ENCODE measurements at places on chromosomes 1 and 21.
A peak's percentile ranks its signal among the peaks of the same experiment; 100 is the strongest.

DNA sequence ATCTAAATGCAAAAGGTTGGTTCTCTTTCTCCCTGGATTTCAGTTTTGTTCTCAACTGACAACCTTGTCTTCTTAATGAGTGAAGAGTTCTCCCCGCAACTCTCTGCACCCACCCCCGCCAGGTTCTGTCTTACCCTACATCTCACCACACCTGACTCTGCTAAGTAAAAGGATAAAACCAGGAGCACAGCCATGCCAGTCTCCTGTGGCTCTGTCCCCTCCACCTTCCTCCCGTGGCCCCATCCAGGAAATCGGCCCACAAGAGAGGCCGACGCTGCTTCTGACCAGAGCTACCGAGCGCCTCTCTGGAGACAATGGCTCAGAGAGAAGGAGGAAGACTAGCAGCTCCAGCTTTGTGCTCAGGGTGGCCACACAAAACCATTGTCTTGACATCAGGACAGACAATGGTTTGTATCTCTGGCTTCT, 72.2 kb downstream of the PLEKHA6 start:
- no peak for DNase-seq

DNA sequence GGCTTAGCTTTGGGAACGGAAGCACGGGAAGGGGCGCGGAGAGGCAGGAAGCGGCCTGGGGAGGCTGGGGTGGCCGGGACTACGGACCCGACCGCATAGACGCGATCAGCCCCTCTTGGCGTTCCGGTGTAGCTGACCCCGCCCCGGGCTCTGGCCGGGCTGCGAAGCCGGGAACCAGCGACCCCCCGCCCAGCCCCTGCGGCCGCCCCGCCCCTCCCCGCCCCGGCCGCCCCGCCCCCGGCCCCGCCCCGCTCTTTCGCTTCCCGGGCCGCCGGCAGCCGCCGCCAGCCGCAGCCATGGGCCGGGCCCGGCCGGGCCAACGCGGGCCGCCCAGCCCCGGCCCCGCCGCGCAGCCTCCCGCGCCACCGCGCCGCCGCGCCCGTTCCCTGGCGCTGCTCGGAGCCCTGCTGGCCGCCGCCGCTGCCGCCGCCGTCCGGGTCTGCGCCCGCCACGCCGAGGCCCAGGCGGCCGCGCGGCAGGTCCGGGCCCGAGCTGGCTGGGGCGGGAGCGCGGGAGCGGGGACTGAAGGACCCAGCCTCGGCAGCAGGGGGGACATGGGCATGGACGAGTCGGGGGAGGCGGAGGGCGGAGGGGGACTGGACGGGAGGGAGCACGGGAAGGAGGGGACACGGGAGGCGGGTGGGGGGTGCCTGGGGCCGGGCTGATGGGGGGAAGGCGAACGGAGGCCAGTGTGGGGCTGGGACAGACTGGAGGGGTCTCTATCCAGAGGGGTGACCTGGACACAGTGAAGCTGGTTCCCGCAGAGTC, at the start of gene SELENON:
TSS of gene SELENON (plus strand) at position 259 of the 768 bp plus-strand sequence. CDS start at position 297, 38 bp downstream.
- peak; percentile 47 for DNase-seq

DNA sequence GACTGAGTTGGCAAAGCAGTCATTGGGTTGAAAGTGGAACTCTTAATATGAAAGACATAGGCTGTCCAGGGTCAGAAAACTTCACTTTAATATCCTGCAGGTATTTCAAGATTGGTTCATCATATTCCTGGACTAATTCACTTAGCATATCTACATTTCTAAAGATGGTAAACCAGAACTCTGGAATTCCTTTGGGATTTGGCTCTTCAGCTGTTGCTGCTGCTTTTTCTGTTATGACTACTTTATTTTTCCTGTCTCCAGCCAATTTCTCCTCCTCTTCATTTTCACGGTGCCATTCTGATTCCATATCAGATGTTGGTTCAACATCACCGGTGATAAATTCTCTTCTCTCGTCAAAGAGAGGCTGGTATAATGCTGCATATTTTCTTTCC, 37.4 kb downstream of the CD58 start:
- DNase-seq: no peak

GRCh38 chr1:237223419-237223818, 181.4 kb downstream of the RYR2 start:
- DNase-seq: no peak

GRCh38 chr1:212428496-212428895, 4.2 kb upstream of the NENF start:
- no peak for DNase-seq

- DNase-seq: no peak
Observed at GRCh38 chr1:234992065-234992464, 136.6 kb downstream of the TOMM20 start.

DNA sequence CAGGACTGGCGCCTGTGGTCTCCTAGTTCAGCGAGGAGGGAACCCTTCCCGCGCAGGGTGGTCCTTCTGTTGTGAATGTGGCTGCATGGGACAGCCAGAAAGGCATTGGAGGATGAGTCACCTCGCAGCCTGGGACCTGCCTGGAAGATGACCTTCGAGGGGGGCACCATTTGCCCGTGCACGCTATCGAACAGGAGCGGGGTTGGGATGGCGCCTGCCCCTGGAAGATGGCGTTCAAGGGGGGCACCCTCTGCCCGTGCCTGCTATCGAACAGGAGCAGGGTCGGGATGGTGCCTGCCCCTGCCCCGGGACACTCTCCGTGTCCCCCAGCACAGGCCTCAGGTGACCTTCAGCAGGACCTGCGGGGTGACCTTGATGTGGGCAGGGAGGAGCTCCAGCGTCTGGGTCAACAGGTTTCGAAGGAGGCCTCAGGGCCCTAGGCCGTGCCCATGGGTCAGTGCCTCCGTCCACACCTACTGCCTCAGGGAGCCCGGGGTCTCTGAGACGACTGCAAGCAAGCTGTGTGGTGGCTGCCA, 1.7 kb upstream of the ACTRT2 start:
- DNase-seq: no peak

DNA sequence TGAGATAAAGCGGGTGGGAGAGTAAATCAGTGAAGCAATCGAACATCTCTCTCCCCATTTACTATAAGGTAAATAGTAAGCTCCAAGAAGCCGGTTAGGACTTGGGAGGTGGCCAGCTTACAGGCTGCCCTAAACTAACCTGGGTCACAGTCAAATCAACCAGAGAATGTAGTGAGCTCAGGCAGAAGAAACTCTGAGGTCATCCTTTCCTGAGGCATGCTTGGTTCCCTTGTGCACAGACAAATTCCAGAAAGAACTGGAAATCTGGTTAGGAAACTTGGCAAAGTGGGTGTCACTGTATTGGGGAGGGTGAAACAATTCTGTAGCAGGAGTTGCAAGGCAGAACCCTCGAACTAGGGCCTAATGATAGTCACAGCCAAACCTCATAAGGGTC, 72.5 kb downstream of the NTMT2 start:
- no peak for DNase-seq

- DNase-seq: no peak
Observed at GRCh38 chr21:34342476-34342875, 21.3 kb upstream of the KCNE2 start.

DNA sequence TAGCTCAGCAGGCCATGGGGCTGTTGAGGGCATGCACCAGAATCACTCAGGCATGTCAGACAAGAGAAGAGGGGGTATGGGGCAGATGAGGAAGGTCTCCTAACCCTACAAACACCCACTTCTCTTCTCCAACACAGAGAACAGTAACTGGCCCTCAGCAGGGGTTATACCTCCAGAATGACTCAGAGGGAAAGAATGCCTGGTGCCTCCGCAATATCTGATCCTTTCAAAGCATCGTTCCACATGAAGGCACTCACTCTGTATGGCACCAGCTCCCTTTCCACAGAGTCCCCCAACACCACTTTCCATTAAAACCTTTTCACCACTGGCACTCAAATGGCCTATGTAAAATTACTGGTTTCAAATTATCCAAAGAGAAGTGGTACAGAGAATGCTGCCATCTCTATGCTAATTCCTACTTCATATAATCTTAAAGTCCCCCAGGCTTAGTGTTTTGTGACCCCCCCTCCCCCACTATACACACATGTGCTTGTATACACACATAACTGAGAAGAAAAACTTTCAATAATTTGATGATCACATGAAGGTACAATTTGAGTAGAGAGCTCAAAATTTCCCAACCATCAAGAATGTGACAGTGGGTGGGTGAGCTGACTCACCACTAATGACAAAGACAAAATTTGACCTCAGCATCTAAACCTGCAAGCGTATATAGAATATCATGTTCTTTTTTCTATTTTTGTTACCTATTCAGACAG, 91.5 kb downstream of the SIPA1L2 start:
- no peak for DNase-seq

Measured in stimulated activated naive CD4-positive, alpha-beta T cell (primary cell).